Iris pigment epithelial cell (primary cell): ENCODE measurements at places on chromosomes 16 and 17.
A peak's percentile ranks its signal among the peaks of the same experiment; 100 is the strongest.

DNA sequence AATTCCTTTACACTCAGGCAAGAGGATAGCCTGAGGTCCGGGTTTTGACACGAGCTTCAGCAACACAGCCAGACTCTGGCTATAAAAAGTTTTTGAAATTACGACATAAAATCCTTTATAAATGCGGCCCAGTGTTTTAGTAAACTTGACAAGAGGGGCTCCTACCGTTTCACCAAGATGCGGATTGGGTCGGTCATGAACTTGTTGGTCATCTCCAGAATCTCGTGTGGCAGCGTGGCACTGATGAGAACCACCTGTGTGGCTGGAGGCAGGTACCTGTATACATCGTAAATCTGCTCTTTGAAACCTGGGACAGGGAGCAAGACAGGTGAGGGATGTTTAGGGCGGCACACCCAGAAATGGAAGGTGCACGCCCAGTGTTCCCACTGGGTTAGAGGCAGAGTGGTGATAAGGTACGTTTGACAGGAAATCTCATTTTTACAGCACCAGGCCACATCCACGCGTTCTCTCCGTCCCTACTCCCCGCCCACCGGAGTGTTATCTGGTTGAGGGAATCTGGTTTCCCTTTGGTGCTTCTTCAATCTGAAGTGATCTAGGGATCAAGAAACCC is 8.0 kb downstream of the EIF4A3 start:
- DNase-seq, result no peak

GRCh38 chr16:55929181-55929580 is 54.0 kb upstream of the CES5A start:
- DNase-seq, result no peak

DNA sequence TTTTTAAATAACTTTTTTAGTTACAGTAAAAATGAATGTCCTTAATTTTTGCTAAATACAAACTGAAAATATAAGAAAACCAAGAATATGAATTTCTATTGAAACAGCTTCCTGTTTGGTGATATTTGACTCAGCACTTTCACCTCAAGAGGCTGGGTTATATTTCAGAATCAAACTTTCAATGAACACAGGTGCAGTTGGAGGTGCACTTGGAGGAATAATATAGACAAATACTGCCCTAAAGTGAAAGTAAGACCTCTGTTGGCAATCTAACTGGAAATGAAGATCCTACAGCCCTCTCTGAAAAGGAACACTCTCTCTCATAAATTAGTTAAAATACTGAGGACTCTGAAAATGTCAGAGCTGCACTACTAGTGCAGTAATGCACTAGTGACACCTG is 106.2 kb downstream of the BRIP1 start:
- DNase-seq, result no peak

DNA sequence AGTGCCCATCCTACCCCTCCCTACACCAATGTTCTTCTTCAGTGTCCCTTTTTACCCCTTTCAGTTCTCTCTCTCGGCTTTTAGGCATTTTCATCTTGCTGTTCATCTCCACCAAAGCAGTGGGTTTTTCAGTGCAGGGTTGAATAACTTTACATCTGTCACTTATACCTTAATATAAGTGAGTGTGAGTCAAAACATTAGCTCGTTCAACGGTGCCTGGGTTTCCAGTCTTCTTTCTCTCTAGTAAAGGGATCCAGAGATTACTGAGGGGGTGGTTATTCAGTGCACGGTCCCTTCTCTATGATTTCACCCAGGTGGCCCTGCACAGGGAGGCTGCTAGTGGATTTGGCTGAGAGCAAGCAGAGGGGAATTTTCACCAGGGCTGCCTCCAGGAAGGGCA is 210.6 kb upstream of the CDH5 start:
- DNase-seq, result no peak

DNA sequence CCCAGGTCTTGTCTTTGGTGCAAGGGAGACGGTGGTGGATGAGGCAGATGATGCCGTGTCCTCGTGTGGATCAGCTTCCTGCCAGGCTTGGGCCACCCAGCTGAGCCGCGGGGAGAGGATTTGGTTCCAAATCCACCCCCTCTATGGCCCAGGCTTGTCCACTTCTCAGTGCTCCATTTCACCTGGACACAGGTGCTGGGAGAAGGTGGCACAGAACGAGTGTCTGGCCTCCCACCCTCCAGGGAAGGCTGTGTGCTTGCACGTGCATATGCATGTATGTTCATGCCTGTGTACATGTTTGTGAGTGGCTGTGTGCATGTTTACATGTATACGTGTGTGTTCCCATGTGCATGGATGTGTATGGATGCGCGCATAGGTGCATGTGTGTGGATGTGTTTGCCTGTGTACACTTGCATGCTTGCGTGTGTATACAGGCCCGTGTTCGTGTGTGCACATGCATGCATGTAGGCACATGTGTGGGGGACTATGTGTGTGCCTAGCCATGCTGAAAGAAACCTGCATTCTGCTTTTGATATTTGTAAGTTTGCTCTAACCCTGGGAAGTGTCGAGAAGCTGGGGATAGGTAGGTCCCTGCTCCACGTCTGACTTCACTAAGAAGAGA is 196.3 kb downstream of the IRF8 start:
- DNase-seq, result no peak

DNA sequence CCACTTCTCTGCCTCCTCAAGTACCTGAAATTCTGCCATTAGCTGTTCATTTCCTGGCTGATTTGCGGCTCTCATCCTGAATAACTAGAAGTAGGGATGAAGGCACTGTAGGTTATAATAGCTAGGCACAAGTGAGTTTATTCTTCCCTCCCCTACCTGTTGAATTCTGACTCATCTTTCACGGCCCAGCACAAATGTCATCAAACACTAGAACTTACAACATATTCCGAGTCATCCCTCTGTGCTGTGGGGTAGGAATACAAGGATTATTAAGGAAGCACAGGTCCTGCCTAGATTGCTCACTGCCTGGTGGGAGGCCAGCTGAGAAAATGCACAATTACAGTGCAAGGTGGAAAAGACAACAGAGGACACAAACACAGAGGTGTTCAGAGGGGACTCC is 103.7 kb upstream of the ASIC2 start:
- DNase-seq, result no peak

GRCh38 chr16:29912087-29912486 is 11.8 kb downstream of the ASPHD1 start:
- no peak for DNase-seq

GRCh38 chr16:10584981-10585438 is 4.6 kb upstream of the EMP2 start:
- DNase-seq, result no peak

GRCh38 chr16:4385789-4386450 is 14.3 kb downstream of the VASN start:
- DNase-seq, result no peak

DNA sequence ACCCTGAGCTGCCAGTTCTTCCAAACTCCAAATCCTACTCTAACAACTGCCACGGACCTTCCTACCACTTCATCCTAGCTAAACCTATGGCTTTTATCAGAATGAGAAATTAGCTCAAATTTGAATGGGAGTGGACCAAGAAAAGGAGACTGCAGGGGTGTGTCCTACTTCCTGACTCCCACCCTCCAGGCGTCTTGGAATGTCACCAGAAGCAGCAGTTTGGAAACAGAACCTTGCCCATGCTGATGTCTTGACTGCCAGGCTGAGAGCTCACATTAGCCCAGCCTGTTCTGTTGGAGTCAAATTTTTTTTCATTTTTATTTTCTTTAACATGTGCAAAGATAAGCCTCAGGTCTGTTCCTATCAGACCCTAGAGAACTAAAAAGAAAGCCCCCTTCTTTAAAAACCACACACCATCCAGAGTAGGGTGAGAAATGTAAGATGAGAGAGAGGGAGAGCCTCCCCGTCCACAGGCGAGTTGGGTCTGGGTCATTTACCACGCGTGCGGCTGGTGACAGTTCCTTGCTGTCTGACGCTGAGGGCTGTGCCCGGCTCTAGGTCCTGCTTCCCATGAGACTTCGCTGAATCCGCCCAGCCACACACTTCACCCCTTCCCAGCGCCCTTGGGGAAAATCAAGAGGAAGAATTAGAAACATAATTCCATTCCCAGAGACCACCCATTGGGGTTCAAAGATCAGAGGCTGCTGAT is 54.3 kb downstream of the WNT3 start:
- DNase-seq, result no peak

DNA sequence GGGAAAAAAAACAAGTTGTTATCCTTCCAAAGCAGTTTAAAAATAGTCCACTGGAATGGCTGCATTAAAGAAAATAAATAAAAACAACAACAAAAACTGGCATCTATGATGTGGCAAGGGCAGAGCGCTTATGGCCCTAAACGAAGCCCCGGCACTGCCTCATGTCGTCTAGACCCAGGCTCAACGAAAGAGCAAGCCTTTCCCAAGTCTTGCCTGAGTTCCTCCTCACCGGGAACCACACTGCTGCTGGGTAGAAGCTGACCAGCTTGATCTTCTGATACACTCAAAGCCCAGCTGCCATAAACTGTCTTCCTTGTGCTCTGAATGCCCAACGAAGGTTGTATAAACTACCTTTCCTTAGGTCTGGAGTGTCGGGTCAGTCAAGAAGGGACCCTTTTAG is 37.0 kb downstream of the NDEL1 start:
- DNase-seq, result no peak

DNA sequence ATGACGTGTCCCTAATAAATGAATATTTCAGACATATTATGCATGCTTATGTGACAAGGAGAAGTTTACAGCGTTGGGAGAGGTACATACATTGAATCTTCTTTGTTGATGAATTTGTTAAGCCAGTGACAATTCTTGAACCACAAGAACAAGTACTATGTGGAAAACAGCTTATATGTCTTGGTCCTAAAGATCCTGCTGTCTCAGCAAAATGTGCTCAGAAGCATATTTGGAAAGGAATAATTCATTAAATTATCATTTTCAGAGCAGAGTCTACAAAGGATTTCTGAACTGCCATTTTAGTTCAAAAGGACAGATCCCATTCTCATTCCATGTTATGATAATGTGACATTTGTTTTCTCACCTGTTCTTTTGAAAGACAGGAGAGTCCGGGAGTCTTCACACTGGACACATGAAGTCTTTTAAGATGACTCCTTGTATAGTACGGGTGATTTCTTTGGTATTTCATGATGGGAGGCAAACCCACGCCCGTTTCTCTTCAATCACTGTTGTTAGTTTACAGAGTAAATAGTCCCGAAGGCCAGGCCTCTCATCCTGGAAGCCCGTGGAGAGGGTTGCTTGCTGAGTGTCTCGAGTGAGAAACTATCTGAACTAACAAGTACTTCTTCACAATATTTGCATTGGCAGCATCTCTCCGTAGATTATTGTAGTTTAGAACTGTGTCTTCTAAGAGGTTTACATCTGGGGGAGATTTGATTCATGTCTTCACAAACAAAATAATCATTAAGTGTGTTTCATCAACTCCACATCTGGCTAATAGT is 26.7 kb downstream of the VPS35L start:
- no peak for DNase-seq

GRCh38 chr17:12287953-12288352 is 267.3 kb downstream of the MAP2K4 start:
- DNase-seq, result peak; percentile 9

DNA sequence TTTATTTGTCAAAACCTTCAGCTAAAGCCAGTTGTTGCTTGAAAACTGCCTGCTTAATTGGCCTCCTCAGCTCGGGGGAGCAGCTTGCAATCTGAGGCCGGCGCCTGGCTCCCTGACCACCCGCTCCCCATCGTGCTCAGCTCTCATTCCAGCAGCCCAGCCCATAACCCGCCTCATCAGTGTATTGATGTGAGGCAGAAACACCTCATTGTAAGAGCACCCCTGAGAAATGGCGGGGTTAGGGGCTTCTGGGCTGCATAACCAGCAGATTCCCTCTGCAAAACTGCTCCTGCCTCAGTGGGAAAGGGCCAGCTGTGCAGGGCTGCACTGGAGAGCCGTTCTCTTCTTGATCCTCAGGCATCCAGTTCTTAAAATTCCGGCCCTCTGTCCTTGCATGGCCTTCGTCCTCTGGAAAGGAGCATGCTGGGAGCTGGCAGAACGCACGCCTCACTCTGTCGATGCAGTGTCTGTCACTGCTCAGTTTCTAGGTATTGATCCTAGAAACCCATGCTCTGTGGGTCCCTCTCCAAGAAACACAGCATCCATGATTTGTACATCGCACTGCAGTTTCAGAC is 113.8 kb upstream of the CHMP6 start:
- no peak for DNase-seq
